ENCODE measurements at places on chromosomes 1 and 21. TPM values are rescaled to one million over a fixed set of nuclear protein-coding genes. Genes with fewer than 3 reads are reported as not detected.

The LYPD8 gene
- 545 TPM for total RNA-seq

The ELAPOR1 gene
- 30.5 TPM for total RNA-seq

- no peaks in the 10 kb centered on the region for H3K4me1 ChIP-seq
- H3K27me3 ChIP-seq = no peaks in the 10 kb centered on the region
- H3K36me3 ChIP-seq = no peaks in the 10 kb centered on the region
- DNase-seq = no peak
Measured at GRCh38 chr1:111241797-111242196, 14.3 kb downstream of the CHI3L2 start.

GRCh38 chr1:100868364-100868995 is 26.2 kb downstream of the EXTL2 start:
- H3K27me3 ChIP-seq = no peaks in the 10 kb centered on the region
- no peak overlapping the region for H3K27ac ChIP-seq
- no peak overlapping the region for H3K4me3 ChIP-seq
- no peaks in the 10 kb centered on the region for H3K36me3 ChIP-seq
- no peak for DNase-seq
- no peaks in the 10 kb centered on the region for H3K4me1 ChIP-seq

GRCh38 chr1:66374561-66375111 is 159.3 kb upstream of the SGIP1 start:
- no peak for DNase-seq
- no peaks in the 10 kb centered on the region for H3K27me3 ChIP-seq
- H3K4me1 ChIP-seq = peaks cover 32% of the 10 kb centered on the region

- DNase-seq = no peak
- no peaks in the 10 kb centered on the region for H3K27me3 ChIP-seq
- H3K36me3 ChIP-seq = no peaks in the 10 kb centered on the region
- H3K4me3 ChIP-seq = no peak overlapping the region
Measured at GRCh38 chr1:61158591-61158990, 76.2 kb downstream of the NFIA start.

GRCh38 chr1:52725903-52726264 is 369 bp upstream of the ZYG11B start:
- H3K27ac ChIP-seq = peak overlapping the region; percentile 93
- DNase-seq = no peak
- H3K36me3 ChIP-seq = no peaks in the 10 kb centered on the region
- peak overlapping the region; percentile 94 for H3K4me3 ChIP-seq
- peaks cover 9% of the 10 kb centered on the region for H3K4me1 ChIP-seq
- H3K27me3 ChIP-seq = no peaks in the 10 kb centered on the region

- no peak overlapping the region for H3K4me3 ChIP-seq
- no peaks in the 10 kb centered on the region for H3K27me3 ChIP-seq
- no peaks in the 10 kb centered on the region for H3K36me3 ChIP-seq
- peaks cover 3% of the 10 kb centered on the region for H3K4me1 ChIP-seq
Measured at GRCh38 chr1:153698923-153699714, 20.6 kb downstream of the NPR1 start.

DNA sequence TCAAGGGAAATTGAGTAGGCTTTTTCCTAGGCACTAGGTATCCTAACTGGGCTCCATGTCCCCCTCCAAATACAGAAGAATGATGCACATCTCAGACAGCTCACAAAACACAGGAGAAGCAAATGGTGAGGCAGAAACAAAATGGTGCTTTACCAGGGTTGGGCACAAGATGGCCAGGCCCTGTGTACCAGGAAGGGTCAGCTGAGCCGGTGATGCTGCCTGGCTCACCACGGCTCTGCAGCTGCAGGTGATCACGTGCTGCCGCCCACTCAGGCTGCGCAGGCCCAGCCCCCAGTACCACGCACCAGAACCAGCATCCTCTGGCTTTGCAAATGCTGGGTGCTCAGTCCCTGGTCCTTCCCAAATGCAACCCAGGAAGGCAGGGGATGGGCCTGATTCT is 993 bp upstream of the DSCAM start:
- H3K27me3 ChIP-seq = peaks cover 36% of the 10 kb centered on the region
- H3K36me3 ChIP-seq = no peaks in the 10 kb centered on the region
- H3K4me3 ChIP-seq = no peak overlapping the region
- H3K27ac ChIP-seq = no peak overlapping the region
- DNase-seq = no peak
- no peaks in the 10 kb centered on the region for H3K4me1 ChIP-seq

DNA sequence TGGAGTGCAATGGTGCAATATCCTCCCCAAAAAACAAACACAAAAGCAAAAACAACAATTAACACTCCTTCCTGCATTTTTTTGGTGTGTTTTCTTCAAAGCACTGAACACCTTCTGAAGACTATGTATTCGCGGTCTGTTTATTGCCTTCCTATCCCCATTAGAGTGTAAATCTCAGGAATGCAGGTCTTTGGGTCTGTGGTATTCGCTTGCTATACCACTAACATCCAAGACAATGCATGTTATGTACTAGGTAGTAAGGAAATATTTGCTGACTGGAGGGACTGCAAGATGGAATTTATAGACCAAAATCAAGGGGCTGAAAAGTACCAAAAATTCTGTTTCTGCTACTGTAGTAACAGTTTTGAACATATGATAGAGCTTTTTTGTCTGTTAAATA is 299.4 kb downstream of the RYR2 start:
- DNase-seq = no peak
- H3K36me3 ChIP-seq = no peaks in the 10 kb centered on the region
- no peaks in the 10 kb centered on the region for H3K27me3 ChIP-seq
- H3K4me3 ChIP-seq = no peak overlapping the region
- no peaks in the 10 kb centered on the region for H3K4me1 ChIP-seq
- no peak overlapping the region for H3K27ac ChIP-seq

GRCh38 chr21:42635848-42636519 is 17.4 kb upstream of the PDE9A start:
- no peak overlapping the region for H3K27ac ChIP-seq
- H3K27me3 ChIP-seq = no peaks in the 10 kb centered on the region
- no peaks in the 10 kb centered on the region for H3K36me3 ChIP-seq
- no peak for DNase-seq

DNA sequence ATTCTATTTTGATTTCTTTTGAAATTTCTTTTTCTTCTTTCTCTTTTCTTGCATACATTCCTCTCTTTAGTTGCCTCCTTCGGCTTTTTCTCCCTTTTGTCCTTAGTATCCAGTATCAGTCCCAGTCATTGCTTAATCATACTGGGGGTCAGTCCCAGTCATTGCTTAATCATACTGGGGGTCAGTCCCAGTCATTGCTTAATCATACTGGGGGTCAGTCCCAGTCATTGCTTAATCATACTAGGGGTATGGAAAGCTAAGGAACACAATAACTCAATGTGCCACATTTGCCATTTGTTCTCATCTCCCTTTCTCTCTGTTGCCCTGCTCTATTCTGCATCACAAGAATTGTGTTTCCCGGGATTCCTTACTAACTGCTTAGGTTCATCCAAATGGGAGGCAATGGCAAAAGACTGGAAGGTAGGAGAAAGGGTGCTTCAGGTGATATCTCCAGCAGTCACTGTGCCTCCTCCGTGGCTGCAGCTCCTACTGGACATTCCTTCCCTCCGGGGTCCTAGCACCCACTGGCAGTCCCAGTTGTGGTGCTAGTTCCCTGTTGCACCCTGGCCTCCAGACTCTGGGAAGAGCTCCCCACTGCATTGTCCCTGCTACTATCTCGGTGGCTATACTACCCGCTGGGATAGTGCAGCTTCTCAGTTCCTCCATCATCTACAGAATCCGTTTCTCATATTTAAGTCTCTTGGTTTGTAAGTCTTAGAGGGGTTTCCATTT is 32.6 kb upstream of the LAMC1 start:
- H3K4me3 ChIP-seq = no peak overlapping the region
- no peaks in the 10 kb centered on the region for H3K4me1 ChIP-seq
- no peak for DNase-seq
- H3K27me3 ChIP-seq = no peaks in the 10 kb centered on the region
- H3K27ac ChIP-seq = no peak overlapping the region
- H3K36me3 ChIP-seq = no peaks in the 10 kb centered on the region

DNA sequence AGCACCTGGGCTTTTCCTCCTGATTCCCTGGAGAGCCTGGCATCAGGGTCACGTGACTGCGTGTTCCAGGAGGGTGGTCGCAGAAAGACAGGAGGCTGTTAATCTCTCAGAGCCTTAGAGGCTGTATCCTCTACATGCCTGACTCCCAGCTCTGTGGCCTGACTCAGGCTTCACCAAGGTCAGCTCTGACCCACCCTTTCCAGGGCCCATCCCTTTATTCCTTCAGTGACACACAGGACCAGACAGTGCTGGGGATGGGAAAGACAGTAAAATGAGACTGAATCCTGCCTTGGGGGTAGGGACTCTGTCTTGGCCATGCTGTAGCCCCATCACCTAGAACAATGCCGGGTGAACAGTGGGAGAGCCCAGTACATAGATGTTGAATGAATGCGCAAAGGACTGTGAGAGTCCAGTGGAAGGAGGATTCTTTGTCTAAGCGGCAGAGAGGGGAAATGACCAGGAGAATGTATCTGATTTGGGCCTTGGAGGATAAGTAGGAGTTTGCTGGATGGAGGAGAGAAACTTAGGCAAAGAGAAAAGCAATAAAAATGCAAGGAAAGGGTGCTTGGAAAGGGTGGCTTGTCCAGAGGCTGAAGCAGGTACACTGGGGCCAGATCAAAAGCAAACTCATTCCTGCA is 33.0 kb downstream of the EPHX1 start:
- no peaks in the 10 kb centered on the region for H3K27me3 ChIP-seq
- peaks cover 4% of the 10 kb centered on the region for H3K36me3 ChIP-seq
- H3K4me3 ChIP-seq = no peak overlapping the region

- peak overlapping the region; percentile 90 for H3K27ac ChIP-seq
- H3K36me3 ChIP-seq = no peaks in the 10 kb centered on the region
- H3K27me3 ChIP-seq = no peaks in the 10 kb centered on the region
- DNase-seq = no peak
- peaks cover 51% of the 10 kb centered on the region for H3K4me1 ChIP-seq
- H3K4me3 ChIP-seq = no peak overlapping the region
Measured at GRCh38 chr1:40386796-40387195, 13.3 kb downstream of the SMAP2 start.

DNA sequence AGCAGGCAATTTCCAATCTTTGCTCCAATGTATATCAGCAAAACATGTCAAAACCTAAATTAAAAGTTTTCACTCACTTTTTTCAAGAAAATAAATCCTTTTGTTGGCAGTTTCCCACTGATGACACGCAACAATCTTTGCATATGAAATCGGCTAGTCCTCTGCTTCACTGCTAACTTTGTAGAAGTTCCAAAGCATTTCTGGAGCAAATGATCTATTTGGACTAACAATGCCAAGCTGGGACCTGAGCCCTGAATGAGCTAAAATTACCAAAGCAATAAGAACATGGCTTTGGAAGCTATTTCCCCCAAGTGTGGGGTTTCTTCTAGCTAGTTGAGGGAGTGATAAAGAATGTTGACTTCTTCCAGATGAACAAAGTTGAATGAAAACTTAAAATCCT is 5.1 kb downstream of the BEND5 start:
- no peaks in the 10 kb centered on the region for H3K36me3 ChIP-seq
- peaks cover 2% of the 10 kb centered on the region for H3K4me1 ChIP-seq
- no peak for DNase-seq
- no peak overlapping the region for H3K4me3 ChIP-seq
- no peak overlapping the region for H3K27ac ChIP-seq
- H3K27me3 ChIP-seq = peaks cover 8% of the 10 kb centered on the region

DNA sequence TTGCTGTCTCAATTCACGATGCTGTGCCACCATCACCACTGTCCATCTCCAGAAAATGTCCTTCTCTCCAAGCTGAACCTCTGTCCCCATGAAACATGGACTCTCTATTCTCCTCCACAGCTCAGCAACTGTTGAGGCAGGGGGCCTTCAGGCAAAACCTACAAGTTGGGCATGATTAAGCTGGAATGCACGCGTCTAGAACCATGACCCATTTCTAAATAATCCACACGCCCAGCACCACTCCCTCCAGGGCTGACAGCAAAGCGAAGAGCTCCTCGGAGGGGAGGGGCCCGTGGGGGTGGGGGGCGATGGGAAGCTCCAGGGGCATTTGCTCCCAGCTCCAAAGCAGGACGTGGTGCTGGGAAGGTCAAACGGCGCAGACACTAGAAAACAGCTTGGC is 3.3 kb upstream of the HES5 start:
- no peak overlapping the region for H3K4me3 ChIP-seq
- DNase-seq = no peak
- H3K4me1 ChIP-seq = peaks cover 45% of the 10 kb centered on the region

DNA sequence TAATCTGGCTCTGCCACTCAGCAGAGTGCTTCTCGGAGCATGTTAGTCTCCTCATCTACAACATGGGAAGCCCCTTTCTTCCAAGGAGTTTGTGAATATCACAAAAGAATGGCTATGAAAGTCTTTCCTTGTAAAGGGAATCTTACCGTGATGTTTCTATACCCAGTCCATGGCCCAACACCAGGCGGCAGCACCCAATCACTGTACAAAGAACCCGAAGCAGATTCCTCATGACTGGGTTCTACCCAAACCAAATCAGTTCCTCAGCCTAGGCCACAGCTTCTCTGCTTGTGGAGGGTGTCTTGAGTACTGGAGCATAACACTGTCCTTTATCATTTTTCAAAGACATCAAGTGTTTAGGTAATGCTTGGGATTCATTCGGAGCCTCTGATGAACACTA is 16.6 kb upstream of the SLFNL1 start:
- no peaks in the 10 kb centered on the region for H3K4me1 ChIP-seq
- no peaks in the 10 kb centered on the region for H3K27me3 ChIP-seq
- H3K36me3 ChIP-seq = peaks cover 17% of the 10 kb centered on the region

- no peak for DNase-seq
- H3K27me3 ChIP-seq = no peaks in the 10 kb centered on the region
- peak overlapping the region; percentile 89 for H3K27ac ChIP-seq
- peaks cover 30% of the 10 kb centered on the region for H3K4me1 ChIP-seq
- H3K4me3 ChIP-seq = no peak overlapping the region
- no peaks in the 10 kb centered on the region for H3K36me3 ChIP-seq
Measured at GRCh38 chr1:203280061-203280460, 25.3 kb upstream of the BTG2 start.

- H3K4me3 ChIP-seq = no peak overlapping the region
- DNase-seq = no peak
- peaks cover 12% of the 10 kb centered on the region for H3K4me1 ChIP-seq
Measured at GRCh38 chr1:155282488-155283091, 5.3 kb downstream of the HCN3 start.

DNA sequence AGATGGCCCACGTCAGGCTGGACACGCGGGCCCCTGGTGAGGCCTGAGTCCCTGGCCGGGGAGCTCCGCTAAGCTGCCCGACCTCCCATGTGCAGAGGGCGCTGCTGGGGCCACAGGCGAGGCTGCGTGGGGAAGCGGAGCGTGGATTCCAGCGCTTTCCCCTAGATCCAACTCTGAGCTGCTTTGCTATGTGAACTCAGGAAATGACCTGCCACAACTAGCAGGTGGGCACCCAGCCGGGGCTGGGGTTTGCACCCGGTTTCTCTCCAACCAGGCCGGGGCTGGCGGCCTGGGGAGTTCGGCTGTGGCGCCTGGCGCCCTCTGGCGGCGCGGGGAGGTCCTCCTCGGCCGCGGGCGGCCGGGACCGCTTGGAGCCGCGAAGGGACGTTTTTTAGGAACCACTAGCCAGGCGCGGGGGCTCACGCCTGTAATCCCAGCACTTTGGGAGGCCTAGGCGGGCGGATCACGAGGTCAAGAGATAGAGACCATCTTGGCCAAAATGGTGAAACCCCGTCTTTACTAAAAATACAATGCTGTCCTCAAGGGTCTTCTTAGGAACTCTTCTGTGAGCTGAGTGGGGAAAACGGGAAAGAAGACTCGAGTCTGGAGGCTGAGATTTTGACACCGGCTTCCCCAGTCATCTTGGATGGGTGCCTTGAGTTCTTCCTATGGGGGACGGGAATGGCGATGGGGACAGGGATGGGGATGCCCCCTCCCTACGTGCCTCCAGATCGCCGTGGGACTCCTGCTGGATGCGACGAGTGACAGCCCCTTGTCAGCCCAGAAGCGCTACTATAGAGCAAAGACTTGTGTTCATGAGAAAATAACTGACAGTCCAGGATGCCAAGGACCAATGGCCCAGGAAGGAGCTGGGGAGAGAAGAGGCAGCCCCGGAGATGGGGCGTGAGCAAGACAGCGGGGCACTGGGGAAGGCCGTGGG is 12.6 kb downstream of the PYCR2 start:
- H3K36me3 ChIP-seq = no peaks in the 10 kb centered on the region
- no peaks in the 10 kb centered on the region for H3K4me1 ChIP-seq
- DNase-seq = peak; percentile 73
- H3K4me3 ChIP-seq = peak overlapping the region; percentile 23
- no peaks in the 10 kb centered on the region for H3K27me3 ChIP-seq
